ENCODE measurements at places on chromosomes 4 and X. TPM values are rescaled to one million over a fixed set of nuclear protein-coding genes. Genes with fewer than 3 reads are reported as not detected.

DNA sequence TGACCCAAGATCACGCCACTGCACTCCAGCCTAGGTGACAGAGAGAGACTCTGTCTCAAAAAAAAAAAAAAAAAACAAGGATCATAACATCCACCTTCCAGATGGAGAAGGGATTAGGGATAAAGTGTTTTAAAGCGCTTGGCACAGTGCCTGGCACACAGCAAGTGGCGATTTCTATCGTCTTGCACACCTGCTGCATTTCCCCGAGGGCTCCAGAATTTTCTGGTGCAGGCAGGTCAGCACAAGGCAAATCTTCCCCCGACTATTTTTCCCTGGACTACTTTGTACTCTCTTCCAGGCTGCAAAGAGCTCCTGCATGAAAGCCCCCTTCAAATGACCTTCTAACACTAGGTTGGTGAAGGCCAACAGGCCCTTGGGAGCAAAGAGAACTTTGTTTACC lies 57.3 kb downstream of the APBB2 start:
- DNase-seq, result no peak

- DNase-seq, result no peak
These were observed 804.8 kb downstream of the ADGRL3 start for GRCh38 chr4:62004881-62005280.

DNA sequence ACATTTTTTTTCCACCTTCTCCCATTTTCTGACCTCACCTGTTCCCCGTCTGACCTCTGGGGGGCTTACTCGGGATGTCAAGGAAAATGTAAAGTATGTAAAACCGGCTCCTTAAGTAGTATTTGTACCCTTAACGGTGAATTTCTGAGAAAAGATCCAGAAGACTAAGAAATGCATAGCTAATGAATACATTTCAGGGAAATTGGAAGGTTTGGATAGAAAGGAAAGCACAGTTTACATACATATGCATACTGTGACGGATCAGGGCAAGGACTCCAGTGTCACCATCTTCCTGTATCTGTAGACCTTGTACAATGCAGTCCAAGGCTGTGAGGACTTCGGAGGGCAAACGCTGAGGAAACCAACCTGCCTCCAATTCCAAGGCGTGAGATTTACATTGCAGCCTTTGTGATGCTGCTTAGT lies 2185.9 kb upstream of the TENM3 start:
- DNase-seq, result no peak

TRIM2 gene
- 90.4 TPM for polyA plus RNA-seq

DNA sequence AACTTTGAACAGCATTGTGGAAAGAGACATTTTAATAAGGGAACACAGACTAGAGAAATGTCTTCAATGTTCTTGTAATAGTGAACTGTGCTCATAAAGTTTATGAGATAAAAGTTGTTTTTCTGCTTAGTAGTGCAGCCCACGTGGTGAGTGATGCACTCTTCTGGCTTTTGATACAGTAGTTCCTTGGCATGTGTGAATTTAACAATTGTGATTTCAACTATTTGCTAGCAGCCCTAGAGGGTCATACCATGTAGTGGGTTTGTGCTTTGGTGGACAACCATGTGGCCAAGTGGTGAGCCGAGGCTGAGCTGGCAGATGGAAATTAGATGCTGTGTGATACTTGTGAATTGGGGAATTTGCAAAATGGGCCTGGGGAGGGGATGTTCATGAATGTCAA lies 116.2 kb upstream of the SLC4A4 start:
- DNase-seq, result no peak

ENAM gene
- 1.2 TPM for polyA plus RNA-seq

GRCh38 chr4:176291748-176292147 lies 22.7 kb upstream of the ASB5 start:
- DNase-seq, result no peak

GRCh38 chr4:34534916-34535315 lies 1709.4 kb downstream of the ARAP2 start:
- DNase-seq, result no peak

All from left renal pelvis (tissue), 4 donors.